Hematopoietic multipotent progenitor cell treated with erythropoietin and hydrocortisone succinate and interleukin-3 and kit ligand, for 17 days (in vitro differentiated cells): ENCODE measurements at places on chromosomes 2 and 18.

GRCh38 chr2:213455316-213456008 lies 171.2 kb downstream of the SPAG16 start:
- no peak for DNase-seq

- DNase-seq: no peak
Observed at GRCh38 chr2:152453129-152453911, 118.3 kb downstream of the FMNL2 start.

- DNase-seq: no peak
Observed at GRCh38 chr18:54423831-54424230, 66.1 kb downstream of the C18orf54 start.

DNA sequence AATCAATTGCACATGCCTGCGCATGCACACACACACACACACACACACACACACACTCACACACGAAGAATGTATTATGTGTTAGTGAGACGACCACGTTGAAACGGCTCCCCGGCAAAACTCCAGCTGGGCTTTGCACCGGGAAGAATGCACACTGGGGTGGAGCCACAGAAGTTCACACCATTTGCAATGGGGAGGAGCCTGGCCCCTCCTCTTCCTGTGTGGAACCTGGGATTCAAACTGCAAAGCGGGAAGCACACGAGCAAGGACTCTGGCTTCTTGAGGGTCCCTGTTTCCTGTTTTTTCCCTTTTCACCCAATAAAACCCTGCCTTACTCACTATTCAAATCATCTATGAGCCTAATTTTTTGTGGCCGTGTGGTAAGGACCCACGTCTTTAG lies 304.0 kb upstream of the TMEFF2 start:
- DNase-seq: no peak

DNA sequence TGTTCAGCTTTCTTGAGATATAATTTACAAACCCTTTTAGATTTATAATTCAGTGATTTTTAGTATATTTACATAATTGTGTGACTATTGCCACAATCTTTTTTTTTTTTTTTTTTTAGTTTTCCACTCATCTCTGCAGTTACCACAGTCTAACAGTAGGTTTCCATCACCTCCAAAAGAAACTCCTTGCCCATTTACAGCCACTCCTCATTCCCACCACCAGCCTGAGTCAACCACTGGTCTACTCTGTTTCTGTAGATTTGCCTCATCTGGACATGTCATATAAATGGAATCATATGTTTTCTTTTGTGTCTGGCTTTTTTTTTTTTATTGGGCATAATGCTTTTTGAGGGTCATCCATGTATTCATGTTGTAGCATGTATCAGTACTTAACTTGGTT lies 16.1 kb downstream of the MTX2 start:
- no peak for DNase-seq

DNA sequence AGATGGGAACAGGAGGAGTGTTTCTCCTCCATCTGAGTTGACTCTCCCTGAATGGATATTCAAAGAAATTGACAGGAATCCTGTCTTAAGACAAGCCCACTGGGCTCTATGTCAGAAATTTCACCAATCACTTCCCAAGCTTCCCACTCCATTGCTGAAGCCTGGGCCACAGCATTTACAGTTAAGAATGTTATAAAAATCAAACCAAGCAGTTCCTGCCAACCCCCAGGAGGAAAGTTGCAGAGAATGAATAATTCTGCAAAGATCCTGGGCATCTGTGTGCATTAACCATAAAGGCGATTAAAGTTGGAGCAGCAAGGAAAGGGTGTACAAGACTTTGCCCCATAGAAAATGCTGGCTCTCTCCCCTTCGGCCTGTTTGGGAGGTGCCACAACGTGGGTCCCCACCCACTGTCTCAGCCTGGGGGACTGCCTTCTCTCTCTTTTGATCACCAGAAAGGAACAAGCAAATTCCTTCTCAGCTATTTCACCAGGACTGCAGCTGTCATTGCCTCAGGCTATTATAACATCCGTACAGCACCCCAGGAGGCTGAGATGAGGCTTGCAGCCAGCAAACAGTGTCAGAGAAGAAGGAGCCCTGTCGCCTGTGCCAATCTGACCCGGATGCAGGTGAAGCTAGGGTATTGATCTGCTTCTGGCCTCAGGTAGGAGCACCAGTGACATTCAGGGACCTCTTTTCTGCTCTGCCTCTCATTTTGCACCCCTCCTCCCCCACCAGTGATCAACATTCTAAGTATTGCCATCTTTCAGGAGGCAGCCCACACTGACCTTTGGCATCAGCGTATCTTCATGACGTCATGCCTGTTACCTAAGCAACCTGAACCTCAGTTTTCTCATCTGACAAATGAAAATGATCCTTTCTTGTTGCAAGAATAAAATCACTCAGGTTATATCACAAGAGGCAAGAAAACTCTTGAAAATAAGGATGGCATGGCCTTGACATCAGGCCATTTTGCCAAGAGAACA lies 219.0 kb downstream of the SH3BP4 start:
- no peak for DNase-seq

DNA sequence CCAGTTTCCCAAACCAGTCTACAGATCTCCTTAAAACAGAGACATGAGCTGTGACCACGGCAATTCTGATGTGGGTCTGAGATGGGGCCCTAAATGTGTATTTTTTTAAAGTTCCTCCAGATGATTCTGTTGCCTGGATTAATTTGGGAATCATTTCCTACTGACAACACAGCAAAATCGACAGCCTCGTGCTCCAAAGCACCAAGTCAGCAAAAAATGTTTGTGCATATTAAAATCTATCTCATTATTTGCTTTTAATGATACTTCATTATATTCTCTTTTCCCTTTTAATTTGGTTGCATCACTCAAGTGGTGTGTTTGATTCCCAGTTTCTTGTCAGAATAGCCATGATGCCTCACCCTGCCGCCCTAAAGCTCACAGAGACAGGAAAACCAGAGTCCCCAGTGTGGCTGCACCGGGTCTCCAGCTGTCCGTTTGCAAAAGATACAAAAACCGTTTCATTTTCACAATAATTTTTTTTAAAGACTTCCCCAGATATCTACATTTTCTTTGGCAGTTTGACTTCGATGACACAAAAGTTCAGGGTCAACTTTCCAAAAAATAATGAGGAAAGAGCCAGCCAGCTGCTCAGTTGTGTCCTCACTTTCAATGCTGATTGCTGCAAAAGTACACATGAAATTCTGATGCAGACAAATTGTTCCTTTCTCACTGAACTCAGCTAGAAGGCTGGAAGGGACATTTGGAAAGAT lies 443.2 kb upstream of the ID2 start:
- no peak for DNase-seq

- DNase-seq: no peak
Observed at GRCh38 chr18:79497638-79498081, 101.9 kb downstream of the NFATC1 start.

- DNase-seq: no peak
Observed at GRCh38 chr2:231512222-231512621, 18.0 kb downstream of the NMUR1 start.

GRCh38 chr2:112646102-112646719 lies 472 bp downstream of the SLC20A1 start:
- DNase-seq: no peak
